Liver (tissue), 10 donors: ENCODE measurements at places on chromosomes 3 and 15. TPM values are rescaled to one million over a fixed set of nuclear protein-coding genes. Genes with fewer than 3 reads are reported as not detected.

The SLC25A38 gene
- 44.4 TPM for total RNA-seq

The ARGFX gene
- not detected for total RNA-seq

The PARP6 gene
- 4.3 TPM for total RNA-seq

The EFHB gene
- 0.33 TPM for total RNA-seq

The CHST2 gene
- 1.2 TPM for total RNA-seq
